ENCODE measurements at places on chromosomes 6 and 20.

DNA sequence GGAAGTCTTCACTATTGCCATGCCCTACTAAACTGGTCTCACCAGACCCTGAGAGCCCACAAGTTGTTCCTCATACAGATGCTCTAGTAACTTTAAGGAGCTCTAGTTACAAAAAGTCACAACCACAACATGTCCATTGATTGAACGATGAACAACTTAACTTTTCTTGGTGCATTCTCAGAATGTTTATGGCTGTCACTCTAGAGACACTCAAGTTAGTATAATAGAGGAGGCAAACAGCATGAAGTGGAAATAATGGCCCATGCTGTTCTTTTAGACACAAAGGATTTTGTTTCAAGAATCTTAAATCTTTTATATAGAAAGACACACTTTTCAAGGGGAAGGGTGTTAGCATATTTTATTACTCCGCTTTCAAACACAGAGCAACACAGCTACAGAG, 934.4 kb downstream of the HACE1 start:
- no peaks in the 10 kb centered on the region for H3K4me1 ChIP-seq
- H3K4me3 ChIP-seq: no peak overlapping the region
- H3K36me3 ChIP-seq: no peaks in the 10 kb centered on the region

DNA sequence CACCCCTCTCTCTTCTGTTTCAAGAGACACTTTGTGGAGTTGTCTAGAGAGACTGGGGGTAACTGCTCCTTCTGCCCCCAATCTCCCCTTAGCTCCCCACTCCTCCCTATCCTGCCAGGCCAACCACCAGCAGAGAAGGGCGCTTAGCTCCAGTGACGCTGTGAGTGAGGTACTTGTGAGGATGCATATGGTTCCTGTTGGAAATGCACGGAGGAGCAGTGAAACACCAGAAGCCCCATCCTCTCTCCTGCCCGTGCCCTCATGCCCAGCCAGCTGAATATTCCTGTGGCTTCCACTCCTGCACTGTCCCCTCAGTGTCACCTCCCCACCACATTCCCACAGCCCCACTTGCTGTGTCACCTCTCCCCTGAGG, 11.9 kb downstream of the NT5E start:
- H3K4me3 ChIP-seq: no peak overlapping the region
- no peak for DNase-seq
- H3K4me1 ChIP-seq: peaks cover 92% of the 10 kb centered on the region
- H3K36me3 ChIP-seq: peaks cover 27% of the 10 kb centered on the region
- H3K27ac ChIP-seq: peak overlapping the region; percentile 100
- no peaks in the 10 kb centered on the region for H3K27me3 ChIP-seq

- H3K4me3 ChIP-seq: no peak overlapping the region
- no peaks in the 10 kb centered on the region for H3K36me3 ChIP-seq
- no peak overlapping the region for H3K27ac ChIP-seq
- no peaks in the 10 kb centered on the region for H3K27me3 ChIP-seq
These were observed 6.2 kb upstream of the RAET1E start for GRCh38 chr6:149903938-149904611.

GRCh38 chr6:46909371-46909770, 12.4 kb downstream of the ADGRF5 start:
- no peak overlapping the region for H3K4me3 ChIP-seq
- H3K4me1 ChIP-seq: no peaks in the 10 kb centered on the region
- no peak overlapping the region for H3K27ac ChIP-seq

- no peak within 1 kb of the TSS for H3K27ac ChIP-seq
- peaks cover 17% of the 10 kb centered on the region for H3K27me3 ChIP-seq
These were observed at the start of gene PACSIN1 for GRCh38 chr6:34465531-34466241. Gene PACSIN1, plus strand, starts transcription at chr6:34466076. Its CDS starts 60,230 bp downstream, at chr6:34526306.

DNA sequence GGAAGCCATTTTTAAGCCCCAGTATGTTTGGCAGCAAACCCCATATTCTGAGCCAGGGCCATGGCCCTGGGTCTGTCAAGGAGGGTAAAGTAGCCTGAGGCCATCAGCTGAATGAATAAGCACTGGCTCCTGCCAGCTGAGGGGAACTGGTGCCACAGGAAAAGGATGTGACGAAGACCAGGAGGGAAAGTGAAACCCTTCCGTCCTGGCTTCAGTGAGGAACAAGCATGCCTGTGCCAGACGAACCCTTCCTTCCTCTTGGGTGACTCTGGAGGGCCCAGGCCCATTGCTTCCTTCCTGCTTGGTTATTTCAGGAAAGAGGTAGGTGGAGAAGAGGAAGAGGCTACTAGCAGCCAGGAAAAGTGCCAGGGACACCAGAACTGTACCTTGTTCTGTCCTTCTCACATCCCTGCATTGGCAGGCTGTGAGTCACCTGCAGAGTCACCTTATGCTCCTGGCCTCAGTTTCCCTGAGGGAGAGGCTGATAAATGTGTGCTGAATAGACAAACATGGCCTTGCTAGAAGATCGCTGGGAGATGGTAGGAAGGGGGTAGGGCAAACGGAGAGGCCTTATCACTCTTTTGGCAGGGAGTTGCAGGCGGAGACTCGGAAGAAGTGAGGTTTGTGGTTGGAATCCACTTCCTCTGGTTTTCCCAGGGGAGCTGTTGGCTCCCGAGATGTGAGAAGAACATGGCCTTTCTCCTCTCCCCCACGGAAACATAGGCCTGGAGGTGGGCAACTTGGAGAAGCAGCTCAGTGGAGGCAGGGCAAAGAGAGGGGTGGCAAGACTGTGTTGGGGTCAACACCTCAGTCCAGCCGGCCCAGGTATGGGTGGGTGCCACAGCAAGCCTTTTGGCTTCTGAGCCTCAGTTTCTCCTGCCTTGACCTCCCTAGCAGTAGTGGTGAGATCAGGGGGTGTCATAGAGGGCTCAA, 37.4 kb downstream of the COX4I2 start:
- H3K4me1 ChIP-seq: peaks cover 45% of the 10 kb centered on the region
- peaks cover 20% of the 10 kb centered on the region for H3K36me3 ChIP-seq
- H3K27me3 ChIP-seq: no peaks in the 10 kb centered on the region
- peak; percentile 90 for DNase-seq
- H3K27ac ChIP-seq: peak overlapping the region; percentile 79

DNA sequence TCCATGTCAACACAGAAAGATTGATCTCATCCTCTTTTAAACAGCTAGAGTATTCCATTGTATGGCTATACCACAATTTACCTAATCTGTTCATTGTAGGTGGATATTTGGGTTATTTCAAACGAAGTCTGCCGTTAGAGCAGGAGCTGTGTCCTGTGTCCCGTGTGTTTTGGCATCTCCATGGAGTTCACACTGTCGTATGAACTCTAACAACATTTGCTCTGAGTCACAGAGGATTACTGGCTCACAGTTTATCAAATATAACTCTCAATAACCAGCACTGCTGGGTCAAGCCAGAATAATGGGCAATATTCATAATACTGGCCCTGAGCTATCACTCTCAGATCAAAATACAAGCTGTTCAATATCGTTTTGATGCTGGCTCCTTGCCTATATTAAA, 16.4 kb downstream of the TRAM2 start:
- no peak overlapping the region for H3K4me3 ChIP-seq
- peaks cover 73% of the 10 kb centered on the region for H3K4me1 ChIP-seq
- no peaks in the 10 kb centered on the region for H3K27me3 ChIP-seq
- peaks cover 40% of the 10 kb centered on the region for H3K36me3 ChIP-seq

DNA sequence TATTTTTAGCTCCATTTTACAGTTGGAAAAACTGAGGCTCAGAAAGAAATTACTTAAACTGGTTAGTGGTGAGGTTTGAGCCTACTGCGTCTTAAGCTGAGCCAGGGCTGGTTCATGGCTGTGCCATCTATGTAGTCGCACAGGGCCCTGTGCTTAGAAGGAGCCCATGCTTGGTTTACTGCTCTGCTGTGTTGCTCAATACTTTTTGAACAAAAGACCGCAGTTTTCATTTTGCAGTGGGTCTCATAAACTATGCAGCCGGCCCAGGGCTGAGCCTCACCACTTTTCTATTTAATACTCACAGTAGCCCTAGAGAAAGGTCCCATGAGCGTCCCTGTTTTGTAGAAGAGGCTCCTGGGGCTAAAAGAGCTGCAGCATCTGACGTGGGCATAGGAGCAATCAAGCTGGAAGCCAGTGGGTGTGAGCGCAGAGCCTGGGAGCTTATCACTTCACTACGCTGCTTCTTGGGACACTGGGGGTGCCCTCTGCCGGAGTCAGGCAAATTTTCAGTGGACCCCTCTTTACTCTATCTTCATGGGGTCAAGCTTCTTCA, 501 bp downstream of the SIRPB2 start:
- no peak overlapping the region for H3K27ac ChIP-seq
- H3K4me3 ChIP-seq: no peak overlapping the region
- no peaks in the 10 kb centered on the region for H3K4me1 ChIP-seq
- no peaks in the 10 kb centered on the region for H3K36me3 ChIP-seq
- DNase-seq: no peak
- peaks cover 61% of the 10 kb centered on the region for H3K27me3 ChIP-seq

DNA sequence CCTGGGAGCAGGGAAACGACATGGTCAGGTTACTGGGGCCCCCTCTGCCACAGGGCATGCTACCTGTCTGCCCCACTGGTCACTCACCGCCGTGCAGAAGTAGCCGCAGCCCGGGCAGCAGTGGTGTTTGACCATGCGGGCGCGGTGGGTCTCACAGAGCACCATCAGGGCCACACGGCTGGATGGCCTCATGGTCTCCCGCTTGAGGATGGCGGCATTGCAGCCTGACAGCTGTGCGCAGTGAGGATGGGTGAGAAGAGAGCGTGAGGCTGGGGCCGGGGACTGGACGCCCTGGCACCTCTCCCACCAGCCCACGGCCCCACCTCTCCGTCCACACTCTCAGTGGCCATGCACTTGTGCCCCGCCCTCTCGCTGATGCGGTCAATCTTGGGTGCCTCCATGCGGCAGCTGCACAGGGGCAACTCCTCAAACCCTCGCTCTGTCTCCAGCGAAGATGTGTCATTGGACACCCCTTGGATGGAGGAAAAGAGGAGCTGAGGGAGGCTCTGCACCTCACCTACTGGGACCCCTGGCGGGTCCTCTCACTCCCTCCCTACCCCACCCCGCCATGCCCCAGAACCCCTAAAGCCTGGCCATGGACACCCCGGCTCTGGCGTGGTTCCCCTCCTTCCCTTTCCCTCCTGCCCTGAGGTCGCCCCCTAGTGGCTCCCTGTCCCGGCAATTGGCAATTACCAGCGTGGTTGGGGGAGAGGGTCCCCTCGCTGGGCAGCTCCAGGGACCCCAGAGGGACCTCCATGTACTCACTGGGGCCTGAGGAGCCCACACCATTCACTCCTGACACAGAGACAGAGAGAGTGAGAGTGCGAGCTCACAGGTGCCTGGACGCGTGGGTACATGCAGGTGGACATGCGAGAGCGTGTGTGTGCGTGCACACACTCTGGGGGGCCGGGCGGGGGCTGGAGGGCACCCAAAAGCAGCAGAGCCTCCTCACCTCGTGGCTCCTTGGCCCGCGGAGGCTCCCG, 8.9 kb downstream of the EHMT2 start:
- DNase-seq: peak; percentile 92
- no peaks in the 10 kb centered on the region for H3K4me1 ChIP-seq
- H3K36me3 ChIP-seq: peaks cover 70% of the 10 kb centered on the region
- H3K4me3 ChIP-seq: no peak overlapping the region

DNA sequence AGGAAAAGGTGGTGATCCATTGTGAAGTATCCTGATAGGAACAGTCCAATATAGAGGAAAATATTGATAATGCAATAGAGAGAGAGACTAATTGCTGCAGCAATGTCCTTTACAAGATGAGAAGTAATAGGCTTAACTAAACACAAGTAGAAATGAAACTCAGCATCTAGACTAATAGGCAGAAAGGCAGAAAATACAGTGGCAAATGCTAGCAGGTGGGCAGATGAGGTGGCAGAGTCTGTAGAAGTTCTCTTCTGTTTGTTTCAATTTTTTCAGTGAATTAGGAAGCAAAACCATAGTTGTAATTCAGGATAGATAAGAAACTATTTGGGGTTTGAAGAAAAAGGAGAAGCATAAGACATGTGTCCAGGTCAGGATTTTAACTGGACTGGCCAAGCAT, 236.7 kb upstream of the HS3ST5 start:
- H3K4me1 ChIP-seq: no peaks in the 10 kb centered on the region
- no peak for DNase-seq
- no peaks in the 10 kb centered on the region for H3K27me3 ChIP-seq
- no peak overlapping the region for H3K27ac ChIP-seq
- H3K4me3 ChIP-seq: no peak overlapping the region
- H3K36me3 ChIP-seq: no peaks in the 10 kb centered on the region

DNA sequence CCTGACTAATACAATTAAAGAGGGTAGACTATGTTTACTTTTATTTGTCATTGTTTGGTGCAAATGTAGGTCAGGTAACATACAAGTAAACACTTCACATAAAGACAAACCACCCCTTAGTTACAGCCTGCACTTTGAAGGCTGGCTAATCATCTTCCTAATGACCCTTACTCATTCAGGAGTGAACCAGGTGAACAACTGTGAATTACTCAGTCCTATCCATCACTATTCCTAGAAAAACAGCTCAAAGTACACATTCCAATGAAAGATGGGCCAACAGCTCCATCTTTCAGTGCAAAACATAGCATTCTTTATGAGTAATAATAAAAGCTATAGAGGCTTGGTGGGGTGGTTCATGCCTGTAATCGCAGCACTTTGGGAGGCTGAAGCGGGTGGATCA, 78.2 kb downstream of the FRK start:
- no peaks in the 10 kb centered on the region for H3K27me3 ChIP-seq
- no peaks in the 10 kb centered on the region for H3K36me3 ChIP-seq

DNA sequence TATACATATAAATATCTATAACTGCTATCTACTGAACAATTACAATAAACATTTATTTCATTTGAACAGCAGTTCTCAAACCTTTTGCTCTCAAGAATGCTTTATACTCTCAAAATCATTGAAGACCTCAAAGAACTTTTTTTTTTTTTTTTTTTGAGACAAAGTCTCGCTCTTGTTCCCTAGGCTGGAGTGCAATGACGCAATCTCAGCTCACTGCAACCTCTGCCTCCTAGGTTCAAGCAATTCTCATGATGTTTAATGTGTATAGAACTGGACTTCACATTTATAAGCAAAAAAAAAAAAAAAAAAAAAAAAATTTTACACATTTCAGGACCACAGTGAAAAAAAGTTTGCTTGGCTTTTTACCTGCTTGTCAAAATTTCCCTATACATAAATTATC, 11.7 kb downstream of the UBE2V1 start:
- DNase-seq: no peak
- no peak overlapping the region for H3K27ac ChIP-seq
- H3K4me1 ChIP-seq: peaks cover 16% of the 10 kb centered on the region
- H3K27me3 ChIP-seq: no peaks in the 10 kb centered on the region
- no peak overlapping the region for H3K4me3 ChIP-seq

DNA sequence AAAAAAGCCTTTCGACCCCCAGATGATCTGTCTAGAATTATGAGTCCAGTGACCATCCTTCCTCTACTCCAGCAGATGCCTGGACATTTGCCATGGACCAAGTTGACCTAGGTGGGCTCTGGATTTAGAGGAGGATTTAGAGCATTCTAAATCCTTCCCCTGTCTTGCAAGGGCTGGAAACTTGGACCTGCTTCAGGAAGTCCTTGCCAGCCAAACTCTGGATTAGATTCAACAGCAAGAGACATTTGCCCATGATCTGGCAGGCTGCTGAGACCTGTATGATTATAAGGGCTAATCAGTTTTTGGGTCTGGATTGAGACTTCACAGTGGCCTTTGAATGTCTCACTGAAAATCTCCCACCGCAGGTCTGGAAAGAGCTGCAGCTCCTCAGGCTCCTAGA, 13.1 kb upstream of the HDGFL1 start:
- H3K4me1 ChIP-seq: peaks cover 6% of the 10 kb centered on the region
- DNase-seq: no peak
- no peaks in the 10 kb centered on the region for H3K27me3 ChIP-seq
- H3K4me3 ChIP-seq: no peak overlapping the region
- H3K36me3 ChIP-seq: no peaks in the 10 kb centered on the region
- no peak overlapping the region for H3K27ac ChIP-seq
